ENCODE measurements at places on chromosomes 1 and 21.

DNA sequence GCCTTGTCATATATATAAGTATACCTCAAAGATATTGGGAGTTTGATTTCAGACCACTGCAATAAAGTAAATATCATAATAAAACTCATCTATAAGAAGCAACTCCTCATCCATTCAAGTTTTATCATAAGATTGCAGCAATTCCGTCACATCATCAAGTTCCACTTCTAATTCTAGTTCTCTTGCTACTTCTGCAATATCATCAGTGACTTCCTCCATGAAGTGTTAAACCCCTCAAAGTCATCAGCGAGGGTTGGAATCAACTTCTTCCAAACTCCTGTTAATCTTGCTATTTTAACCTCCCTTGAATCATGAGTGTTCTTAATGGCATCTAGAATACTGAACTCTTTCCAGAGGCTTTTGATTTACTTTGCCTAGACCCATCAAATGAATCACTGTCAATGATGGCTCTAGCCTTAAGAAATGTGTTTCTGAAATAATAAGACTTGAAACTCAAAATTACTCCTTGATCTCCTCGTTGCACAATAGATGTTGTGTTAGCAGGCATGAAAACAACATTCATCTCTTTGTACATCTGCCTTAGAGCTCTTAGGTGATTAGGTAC is 88.3 kb downstream of the RPE65 start:
- DNase-seq = no peak

DNA sequence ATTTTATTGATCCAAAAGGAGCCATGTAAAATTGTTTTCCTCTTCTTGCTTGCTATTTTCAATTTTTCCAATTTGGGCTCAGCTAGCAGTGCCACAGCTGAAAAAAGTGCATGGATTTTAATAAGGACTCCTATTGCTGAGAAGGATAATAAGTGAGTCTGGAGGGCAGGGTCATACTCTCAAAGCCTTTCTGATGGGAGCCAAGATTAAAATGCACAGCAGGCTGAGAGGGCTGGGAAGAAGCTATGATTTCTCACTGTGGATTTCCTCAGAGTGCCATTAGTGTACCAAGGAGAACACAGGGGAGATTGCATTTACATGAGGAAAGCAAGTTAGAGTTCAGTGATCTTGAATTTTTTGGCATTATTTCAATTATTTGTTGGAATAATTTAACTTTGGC is 261.3 kb downstream of the ST6GALNAC3 start:
- no peak for DNase-seq

- DNase-seq = no peak
These were observed 13.2 kb downstream of the IFNLR1 start for GRCh38 chr1:24173638-24174575.

GRCh38 chr1:226549094-226549936 is 751 bp downstream of the STUM start:
- DNase-seq = no peak

- DNase-seq = peak; percentile 57
These were observed 1.2 kb upstream of the ARHGEF16 start for GRCh38 chr1:3453203-3453761.
